ENCODE measurements at places on chromosomes 7 and 10.

DNA sequence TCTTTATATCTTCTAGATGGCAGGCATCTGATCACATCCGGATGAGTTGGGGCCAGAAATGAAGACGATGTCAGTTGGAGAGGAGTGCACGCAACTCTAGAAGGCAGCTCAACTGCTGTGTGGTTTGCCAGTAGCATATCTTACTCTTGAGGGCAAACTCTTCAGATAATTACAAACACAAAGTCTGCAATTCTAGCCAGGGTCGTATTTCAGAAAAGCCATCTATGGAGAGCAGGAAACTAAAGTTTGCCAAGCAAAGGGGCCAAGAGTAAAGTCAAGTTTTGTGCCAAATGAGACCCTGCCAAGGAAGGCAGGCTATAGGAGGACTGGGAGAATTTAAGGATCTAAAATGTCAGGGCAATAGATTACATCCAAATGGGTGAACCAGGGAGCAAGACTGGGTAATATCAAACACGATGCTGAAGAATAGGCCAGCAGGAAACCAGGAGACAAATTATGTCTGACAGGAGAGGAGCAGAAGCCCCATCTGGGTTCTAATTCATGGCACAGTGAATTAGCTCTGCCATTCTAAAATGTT is 312.5 kb upstream of the SEMA3C start:
- DNase-seq, result no peak

DNA sequence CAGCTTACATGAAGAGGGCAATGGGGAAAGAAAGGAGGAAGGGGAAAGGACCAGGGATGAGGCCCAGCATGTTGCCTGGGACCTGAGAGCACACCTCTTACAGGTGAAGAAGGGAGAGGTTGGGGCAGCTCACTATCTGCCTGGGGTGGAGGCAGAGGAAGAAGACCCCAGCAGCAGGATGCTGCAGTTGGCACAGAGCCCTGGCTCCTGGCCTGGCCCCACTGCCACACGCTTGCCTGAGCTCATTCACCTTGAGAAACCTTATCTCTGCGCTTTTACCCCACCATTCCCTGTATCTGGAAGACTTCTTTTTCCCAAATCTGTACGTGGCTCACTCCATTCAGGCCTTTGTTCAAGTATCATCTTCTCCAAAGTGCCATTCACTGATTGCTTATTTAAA is 147.8 kb upstream of the TMEM72 start:
- no peak for DNase-seq

- DNase-seq, result no peak
These were observed 91.1 kb downstream of the BUB3 start for GRCh38 chr10:123245264-123245663.

DNA sequence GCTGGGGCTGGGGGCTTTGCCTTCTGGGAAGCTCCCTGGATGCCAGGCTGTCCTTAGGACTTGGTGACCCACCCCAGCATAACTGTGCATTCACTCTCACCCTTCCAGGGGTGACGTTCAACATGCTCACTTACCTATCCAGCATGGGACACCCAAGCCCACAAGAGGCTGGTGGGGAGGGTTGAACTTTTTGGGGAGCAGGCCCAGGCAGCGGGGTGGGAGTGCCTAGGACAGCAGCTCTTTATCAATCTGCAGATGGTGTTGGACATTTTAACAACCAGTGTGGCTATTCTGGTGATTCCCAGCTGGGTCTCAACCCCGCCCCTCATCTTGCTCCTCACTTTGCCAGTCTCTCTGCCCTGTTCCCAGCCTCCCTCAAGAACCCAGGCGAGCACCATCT is 86.4 kb downstream of the CDH23 start:
- DNase-seq, result no peak

- no peak for DNase-seq
These were observed 2.0 kb downstream of the RARRES2 start for GRCh38 chr7:150339409-150339809.

DNA sequence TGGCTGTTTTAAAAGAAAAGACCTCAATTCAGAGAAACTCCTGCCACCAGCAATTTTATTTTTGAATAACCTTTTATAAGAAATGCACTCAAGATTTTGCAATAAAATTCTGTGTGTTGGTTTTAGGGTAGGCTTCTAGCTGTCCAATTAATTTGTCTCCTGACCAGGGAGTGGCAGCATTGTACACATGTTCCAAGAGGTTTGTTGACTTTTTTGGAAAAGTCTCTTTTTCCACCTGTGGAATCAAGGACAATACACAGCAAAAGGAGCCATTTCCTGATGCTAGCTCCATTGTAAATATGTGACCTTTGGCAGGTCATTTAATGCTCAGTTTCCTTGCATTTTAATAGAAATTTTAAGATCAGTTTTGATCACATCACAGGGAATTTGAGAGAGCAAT is 1.8 kb downstream of the GIMAP5 start:
- no peak for DNase-seq

DNA sequence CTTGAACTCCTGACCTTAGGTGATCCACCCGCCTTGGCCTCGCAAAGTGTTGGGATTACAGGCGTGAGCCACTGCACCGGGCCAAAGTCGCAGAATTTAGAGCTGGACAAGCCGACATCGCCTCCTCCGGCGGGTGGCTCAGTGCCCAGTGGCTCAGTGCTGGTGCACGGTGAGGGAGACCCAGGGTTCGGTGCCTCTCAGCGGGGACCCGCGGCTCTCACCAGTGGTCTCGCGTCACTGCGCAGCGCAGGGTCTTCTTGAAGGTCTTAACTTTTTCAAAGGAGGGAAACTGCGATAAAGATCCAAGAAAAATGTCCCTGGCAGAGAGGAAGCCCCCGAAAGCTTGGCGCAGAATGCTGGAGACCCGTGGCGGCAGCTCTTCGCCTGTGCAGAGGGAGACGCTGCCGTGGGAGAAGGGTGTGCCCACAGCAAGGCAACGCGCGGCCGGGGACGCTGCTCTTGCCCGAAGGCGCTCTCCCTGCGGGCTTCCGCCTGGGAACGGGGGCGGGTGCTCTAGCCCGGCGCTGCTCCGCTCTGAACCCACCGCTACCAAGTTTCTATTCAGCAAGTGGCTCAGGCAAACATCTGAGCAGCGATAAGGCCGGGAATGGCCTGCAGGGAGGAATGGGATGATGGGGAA is 324.3 kb downstream of the DNAJB6 start:
- no peak for DNase-seq

- DNase-seq, result no peak
These were observed 21.7 kb upstream of the PFKP start for GRCh38 chr10:3045471-3046209.

- no peak for DNase-seq
These were observed 215.3 kb downstream of the KIF20B start for GRCh38 chr10:89916468-89917215.

DNA sequence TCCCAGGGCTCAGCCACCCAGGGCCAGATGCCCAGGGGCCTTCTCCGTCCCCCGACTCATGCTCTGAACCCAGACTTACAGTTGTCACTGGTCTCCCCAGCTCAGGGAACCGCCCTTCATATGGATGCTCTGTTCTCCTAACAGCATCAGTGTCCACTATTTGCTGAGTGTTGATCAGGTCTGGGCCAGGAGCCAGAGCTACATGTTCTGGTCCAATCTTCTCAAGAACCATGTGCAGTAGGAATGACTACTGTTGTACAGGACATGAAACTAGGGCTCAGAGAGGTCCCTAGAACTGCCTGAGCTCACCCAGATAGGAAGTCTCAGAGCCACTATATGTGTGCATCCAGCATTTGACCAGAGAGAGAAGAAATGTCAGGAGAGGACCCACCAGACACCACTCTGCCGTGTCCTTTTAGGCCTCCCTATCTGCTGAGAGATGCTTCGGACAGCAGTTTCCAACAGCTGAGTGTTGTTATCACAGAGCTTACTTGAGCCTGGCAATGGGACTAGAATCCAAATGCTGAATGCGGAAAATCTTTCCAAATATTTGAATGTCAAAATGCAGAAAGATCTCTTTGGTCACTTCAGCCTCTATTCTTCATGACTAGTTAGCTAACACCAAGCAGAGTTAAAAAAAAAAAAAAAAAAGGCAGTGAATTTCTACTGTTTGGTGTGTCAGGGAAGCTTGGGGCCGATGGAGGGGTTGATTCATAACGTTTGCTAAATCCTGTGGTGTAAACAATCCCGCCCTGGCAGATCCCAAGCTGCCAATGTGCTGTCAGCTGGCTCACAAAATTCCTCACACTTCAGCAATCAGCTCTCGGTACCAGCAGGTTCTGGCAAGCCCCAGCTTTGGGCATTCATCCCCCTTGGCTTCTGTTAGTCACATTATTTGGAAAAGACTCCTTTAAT is 246.1 kb downstream of the TNS3 start:
- DNase-seq, result no peak

- DNase-seq, result no peak
These were observed 148.8 kb upstream of the NPY start for GRCh38 chr7:24135003-24135817.

- no peak for DNase-seq
These were observed 117.4 kb downstream of the JMJD1C start for GRCh38 chr10:63348245-63348850.

GRCh38 chr7:135786911-135787310 is 38.3 kb upstream of the FAM180A start:
- no peak for DNase-seq

GRCh38 chr7:40204581-40204980 is 69.8 kb downstream of the SUGCT start:
- DNase-seq, result no peak

DNA sequence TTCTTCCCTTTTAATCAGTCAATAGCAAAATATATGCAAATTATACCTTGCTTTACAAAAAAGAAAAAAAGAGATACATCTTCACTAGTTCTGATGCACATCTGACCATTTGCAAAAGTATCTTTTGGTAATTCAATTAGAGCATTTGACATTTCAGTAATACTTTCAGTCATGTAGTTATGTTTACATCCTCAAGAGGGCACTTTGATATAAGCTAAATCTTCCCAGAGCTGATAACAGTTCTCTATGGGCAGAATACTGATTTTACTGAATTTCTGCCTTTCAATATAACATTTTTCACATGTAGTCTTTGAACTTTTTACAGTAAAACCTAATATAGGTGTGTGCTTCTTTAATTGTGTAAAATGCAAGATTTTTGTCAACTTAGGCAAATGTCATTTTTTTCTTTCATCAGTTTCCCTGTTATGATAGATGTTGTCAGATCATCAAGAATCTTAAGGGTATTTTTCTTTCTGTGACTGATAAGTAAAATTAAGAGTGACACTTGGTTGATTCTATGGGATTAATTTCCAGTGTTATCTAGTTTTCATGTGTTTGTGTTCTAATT is 703.5 kb upstream of the SEMA3D start:
- no peak for DNase-seq

DNA sequence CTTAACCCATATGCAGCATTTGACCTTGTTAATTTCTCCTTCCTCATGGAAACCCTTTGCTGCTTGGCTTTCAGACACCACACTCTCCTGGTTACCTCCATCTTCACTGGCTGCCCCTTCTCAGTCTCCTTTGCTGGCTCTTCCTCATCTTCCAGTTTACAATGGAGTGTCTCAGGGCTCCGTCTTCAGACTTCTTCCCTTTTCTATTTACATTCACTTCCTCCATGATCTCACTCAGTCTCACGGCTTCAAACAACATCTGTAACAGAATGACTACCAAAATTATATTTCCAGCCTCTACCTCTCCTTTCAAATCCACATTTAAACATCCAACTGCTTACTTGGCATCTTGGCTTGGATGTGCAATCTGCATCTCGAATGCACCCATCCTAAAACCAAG is 140.4 kb downstream of the DKK1 start:
- DNase-seq, result no peak

DNA sequence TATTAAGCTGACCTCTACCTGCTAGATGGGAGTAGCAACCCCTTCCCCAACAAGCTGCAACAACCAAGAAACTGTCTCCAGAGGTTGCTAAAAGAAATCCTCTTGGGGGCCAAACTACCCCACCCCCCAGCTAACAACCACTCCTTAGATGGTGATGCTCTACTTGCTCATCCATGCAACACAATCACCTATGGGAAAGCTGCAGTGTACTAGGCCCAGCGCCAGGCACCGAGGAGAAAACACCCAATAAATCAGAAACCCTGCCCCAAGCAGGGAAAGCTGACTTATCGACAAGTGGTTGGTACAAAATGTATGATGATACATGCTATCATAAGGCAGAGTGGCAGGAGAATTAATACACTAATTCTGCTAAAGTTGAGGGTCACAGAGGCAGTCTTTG is 17.3 kb downstream of the SLC25A13 start:
- DNase-seq, result no peak

DNA sequence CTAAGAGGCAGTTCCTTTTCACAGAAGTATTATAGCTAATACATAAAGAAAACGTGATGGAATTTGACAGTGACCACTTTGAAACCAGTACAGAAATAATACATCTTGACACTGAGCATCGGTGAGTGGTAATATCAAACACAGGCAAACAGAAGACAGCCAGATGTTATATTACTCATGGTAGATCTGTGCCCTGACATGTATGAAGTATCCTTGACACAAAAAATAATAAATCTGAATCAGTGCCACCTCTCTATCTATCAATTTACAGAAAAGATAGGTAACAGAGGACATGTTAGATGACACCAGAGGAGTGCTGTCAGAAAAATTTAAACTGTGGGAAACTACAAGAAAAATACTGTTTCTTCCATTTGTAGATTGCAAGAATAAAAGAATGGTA is 217.4 kb upstream of the POT1 start:
- no peak for DNase-seq

DNA sequence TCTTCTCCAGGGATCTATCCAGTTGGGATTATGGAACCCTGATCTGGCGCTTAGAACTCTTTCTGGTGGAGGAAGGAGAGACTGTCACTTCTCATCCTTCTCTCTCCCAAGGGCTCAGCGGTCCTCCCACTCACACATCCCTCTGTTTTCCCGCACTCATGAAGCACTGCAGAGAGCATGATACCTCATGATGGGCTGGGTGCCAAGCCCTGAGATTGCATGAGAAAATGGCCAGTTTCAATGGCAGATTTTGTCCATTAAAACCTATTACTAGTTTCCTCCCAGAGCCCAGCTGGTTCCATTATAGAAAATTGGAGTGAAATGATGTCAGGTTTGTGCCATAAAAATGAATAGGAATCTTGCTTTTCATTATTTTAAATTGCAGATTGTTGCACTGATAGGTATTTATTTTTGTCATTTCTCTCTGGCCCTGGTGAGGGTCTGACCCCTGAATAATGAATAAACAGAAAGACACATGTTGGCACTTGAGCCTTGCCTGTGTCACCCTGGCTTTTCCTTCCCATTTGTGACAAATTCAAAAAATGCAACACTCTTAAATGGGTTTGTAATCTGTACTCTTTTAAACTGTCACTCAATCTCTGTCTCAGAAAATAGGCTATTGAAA is 1151.1 kb downstream of the TYW1 start:
- DNase-seq, result no peak

- DNase-seq, result no peak
These were observed 16.7 kb downstream of the TRIM56 start for GRCh38 chr7:101102026-101102425.
